ENCODE measurements at places on chromosomes 3 and 15.

DNA sequence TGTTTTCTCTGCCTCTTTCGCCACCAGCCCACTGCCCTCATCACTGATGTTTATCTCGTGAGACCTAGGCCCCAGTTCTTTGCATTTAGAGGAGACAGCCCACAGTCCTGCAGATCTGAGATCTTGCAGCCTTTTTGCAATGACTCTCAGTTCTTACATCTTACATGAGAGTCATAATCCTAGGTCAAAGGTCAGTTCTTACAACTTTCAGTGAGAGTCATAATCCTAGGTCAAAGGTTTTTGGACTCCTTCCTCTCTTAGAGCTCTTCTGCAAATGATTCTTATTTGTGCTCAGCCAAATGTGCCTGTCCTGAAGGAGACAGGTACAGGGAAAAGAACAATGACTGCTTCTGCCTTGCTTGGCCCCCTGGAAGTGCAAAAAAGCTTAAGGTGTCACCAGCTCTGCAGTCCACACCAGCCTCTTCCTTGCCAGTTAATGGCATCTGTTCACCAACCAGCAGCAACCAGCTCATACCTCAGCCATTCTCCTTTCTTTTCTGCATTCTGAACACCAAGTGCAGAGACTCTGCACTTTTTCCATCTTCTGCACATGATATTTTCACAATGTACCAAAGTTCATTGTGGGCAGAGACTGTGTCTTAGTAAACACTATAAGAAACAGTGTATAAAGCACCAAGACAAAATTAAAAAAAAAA is 67.1 kb downstream of the ABHD5 start:
- DNase-seq = no peak

- no peak for DNase-seq
Measured at GRCh38 chr3:31530960-31531335, 1.8 kb upstream of the STT3B start.

DNA sequence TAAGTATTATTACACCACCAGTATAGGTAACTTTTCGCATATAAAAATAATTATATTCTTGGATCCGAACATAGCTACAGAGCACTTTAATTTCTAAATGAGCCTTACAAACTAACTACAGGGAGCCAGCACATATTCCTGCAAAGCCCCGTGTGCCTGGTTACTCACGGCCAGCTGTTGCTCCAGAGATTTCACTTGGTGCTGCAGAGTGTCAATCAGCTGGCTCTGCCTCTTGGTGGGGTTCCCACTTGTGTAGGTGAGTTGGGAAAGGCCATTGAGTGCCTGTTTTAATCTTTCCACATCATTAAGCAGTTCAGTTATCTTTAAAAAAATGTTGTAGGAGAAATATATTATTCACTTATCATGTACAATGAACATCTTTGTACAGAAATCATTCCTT is 98.9 kb downstream of the UACA start:
- no peak for DNase-seq

GRCh38 chr3:159831466-159831865 is 157.2 kb upstream of the IL12A start:
- no peak for DNase-seq

DNA sequence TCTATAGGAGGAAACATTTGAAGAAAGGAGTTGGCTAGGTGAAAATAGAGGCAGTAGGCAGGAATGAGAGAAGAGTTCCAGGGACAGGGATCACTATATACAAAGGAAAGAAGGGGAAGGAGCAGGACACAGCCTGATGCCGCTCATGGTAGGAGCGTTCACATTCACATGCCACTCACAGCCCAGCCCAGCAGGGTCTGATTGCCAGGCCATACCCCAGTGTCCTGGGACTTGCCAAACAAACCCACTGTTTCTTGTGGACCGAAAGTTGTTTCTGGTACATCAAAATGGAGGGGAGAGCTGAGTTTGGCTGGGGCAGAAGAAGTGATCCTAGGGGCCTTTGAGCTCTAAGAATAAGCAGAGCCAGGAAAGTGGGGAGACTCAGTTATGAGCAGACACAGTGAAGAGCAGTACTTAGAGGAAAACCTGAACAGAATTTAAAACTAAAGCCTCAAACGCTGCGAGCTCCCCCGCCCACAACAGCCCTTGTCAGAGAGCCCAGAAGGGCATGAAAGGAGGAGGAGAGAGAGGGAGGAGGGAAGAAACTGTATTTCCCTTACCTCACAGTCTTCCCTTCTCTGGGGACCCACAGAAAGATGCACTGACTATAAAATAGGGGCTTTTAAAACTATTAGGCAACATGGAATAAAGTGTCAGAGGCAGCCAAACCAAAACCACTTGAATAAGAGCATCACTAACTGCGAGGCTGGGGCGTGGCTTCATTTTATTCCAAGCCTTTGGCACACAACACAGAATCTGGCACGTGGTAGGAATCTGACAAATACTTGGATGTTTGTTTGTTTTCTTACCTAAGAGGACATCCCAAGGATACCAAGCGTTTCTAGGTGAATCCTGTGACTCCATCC is 129.0 kb downstream of the RPL22L1 start:
- no peak for DNase-seq

DNA sequence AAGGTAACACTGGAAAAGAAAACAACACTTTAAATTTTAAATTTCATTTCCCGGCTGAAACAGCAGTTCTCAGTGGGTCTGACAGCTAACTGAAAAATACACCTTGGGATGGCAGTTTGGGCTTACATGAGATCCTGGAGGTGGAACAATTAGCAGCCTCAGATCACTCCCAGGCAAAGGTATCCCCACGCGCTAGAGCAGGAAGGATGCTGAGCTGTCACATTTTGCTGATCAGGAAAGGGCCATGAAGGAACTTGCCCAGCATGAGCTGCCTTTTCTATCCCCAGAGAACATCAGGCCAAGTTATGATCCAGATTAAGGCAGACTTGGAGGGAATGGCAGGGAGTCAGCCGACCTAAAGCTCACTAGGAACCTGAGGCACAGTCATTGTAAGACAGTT is 204.8 kb upstream of the SLC2A2 start:
- DNase-seq = no peak

- no peak for DNase-seq
Measured at GRCh38 chr3:108791473-108791872, 31.1 kb upstream of the TRAT1 start.

- DNase-seq = no peak
Measured at GRCh38 chr15:66067687-66068086, 185.9 kb downstream of the MEGF11 start.

GRCh38 chr3:27723001-27723445 is 900 bp upstream of the EOMES start:
- DNase-seq = no peak

DNA sequence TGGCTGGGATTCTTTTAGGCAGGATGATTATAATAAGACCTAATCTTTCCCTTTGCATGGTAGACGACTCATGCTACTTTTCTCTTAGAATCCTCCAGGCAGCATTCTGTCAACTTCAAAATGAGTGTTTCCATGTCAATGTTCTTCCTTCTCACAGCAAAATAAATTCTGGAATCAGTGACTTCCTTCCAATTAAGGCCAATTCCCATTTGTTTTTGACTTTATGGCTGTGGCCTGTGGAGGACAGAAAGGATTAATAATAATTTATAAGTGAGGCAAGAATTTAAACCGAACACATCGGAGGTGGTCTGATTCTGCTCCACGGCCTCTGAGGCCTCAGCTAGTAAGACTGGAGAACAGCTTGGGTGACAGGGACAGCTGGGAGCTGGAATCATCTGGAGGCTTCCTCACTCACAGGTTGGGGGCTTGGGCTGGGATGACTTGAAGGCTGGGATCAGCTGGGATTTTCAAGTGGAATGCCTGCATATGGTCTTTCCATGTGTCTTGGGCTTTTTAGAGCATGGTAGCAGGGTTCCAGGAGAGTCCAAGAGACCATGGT is 241.8 kb upstream of the MCTP2 start:
- DNase-seq = no peak

DNA sequence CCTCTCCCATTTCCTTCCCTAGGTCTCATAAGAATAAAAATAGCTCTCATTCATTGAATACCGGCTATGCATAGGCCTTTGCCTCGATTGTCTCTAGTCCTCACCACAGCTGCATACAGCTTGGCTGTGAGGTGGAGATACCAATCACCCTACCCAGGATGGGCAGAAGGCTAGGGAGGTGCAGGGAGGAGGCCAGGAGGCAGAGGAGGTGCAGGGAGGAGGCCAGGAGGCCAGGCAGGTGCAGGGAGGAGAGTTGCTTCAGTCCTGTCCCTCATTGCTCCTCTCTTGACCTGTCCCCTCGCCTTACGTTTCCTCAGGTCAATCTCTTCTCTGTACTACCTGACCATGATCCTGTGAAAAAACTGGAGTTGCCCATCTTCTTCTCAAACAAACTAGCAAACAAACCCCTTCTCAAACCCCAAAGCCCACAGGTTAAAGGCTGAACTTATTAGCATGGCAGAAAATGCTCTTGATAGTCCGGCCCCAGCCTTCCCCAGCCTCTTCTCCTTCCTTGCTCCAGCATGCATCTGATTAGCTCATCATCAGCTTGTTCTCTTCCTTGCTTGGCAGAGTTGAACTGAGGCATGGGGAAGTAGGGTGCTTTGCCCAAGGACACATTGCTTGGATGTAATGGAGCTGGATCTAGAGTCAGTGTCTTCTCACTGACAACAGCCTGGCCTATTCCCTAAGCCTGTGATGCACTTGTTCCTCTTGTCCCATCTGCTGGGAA is 15.8 kb downstream of the PODXL2 start:
- DNase-seq = no peak

- no peak for DNase-seq
Measured at GRCh38 chr3:11434563-11435096, 162.4 kb downstream of the ATG7 start.

DNA sequence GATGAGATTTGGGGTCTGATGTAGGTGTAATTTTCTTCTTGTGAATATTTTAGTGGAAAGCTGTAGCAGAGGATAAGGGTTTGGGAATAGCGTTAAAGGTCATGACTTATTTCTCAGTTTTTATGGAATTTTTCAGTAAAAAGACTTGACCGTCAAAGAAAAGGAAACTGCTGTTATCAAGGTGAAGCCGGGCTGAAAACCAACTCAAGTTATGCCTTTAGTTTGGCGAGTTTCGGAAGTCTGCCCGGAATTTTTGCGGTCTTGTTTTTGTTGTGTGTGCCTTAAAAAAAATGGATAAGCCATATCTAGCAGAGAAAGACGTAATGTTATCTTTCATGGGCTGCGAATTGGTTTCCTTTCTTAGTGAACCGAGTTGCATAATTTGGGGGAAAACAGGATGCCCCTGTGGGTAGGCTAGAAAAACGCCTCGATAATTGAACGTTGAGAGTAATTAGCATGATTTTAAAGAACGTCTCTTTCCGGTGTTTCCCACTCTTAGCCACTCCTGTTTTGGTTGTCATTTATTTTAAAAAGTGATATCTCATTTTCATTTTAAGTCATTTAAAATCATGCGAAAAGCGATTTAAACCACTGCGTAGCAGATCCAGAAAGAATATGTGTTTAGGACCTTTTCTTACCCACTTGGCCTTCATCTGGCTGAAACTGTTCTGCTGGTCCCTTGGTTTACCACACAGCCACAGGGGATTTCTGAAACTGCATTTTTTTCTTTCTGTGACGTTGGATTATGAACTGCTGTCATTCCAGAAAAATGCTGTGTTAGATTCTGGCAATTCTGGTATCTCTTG is 1.1 kb downstream of the NFKBIZ start:
- no peak for DNase-seq

- no peak for DNase-seq
Measured at GRCh38 chr15:69096196-69096595, 64.2 kb upstream of the GLCE start.

DNA sequence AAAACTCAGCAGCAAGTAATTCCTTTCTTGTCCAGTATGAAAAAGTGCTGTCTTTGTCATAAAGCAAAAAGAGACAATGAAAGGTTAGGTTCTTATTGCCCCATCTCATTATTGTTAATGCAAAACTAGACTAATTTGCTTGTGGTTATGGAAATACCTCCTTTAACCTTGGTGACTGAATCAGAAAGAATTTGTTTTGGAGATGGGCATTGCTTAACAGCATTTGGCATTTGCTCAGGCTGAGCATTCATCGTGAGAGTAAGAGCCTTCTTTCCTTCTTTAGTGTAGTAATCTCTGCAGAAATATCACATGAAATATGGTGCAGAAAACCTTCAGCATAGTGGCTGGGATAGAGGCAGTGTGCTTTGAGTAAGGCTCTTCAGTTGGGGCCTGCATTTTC is 103.1 kb downstream of the CNTN6 start:
- DNase-seq = no peak

DNA sequence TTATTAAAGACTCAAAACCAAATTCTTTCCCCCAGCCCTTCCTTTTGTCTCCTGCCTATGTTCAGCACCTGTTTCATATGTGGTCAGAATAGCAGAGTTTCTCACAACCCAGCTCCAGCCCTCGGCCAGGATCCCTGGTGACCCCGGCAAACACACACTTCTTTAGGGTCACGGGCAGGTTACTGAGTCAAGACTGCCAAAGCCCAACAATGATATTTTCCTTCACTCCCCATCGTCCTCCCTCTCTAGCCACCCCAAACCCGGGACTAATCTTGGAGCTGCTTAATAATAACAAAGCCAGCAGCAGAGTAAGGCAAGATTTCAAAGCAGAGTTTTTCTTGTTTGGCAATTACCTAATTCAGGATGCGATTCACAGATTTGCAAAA is 25.5 kb downstream of the RARB start:
- DNase-seq = no peak

- no peak for DNase-seq
Measured at GRCh38 chr3:194161131-194162045, 25.4 kb downstream of the HES1 start.

DNA sequence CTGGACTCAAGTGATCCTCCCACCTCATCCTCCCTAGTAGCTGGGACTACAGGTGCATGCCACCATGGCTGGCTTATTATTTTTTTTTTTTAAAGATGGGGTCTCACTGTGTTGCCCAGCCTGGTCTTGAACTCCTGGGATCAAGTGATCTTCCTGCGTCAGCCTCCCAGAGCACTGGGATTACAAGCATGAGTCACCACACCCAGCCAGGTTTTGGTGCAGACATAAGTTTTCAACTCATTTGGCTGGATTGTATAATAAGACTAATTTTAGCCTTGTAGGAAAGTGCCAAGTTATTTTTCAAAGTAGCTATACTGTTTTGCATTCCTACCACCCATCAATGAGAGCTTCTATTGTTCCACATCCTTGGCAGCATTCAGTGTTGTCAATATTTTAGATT is 32.1 kb downstream of the BUB1B start:
- no peak for DNase-seq

DNA sequence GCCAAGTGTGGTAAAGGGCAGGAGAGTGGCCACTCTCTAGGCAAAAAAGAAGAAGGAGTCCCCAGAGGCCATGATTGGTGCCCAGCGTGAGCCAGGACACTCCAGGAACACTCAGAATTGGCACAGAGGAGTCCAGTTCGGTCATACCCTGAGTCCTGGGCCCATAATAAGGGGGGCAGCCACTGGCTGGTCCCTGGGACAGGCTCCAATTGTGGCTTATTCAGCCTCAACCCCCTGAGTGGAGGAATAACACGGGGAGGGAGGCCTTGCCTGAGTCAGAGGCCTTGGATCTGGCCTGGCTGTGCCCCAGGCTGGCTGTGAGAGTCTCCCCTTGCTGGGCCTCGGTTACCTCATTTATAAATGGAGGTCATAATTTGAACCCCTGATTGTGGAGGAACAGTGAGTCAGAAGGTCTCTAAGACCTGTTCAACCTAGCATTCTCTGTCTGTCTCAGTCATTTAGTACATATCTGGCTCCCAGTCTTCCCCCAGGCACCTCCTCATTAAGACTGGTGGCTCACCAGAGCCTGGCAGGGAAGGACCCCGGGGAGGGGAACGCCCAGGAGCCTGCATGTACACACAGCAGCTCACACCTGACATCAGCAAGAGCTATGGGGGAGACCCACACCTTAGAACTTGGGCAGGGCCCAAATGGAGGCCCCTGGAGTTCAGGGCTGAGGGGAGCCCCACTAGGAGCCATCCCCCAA is 95.9 kb upstream of the ATP2B2 start:
- DNase-seq = no peak

GRCh38 chr3:177591379-177591778 is 394.1 kb upstream of the TBL1XR1 start:
- no peak for DNase-seq

Data from neural crest cell (in vitro differentiated cells).